Substantia nigra (tissue), 51 donors: ENCODE measurements at places on chromosomes 4 and X.

GRCh38 chr4:114393295-114394038, 205.1 kb upstream of the UGT8 start:
- DNase-seq = no peak

DNA sequence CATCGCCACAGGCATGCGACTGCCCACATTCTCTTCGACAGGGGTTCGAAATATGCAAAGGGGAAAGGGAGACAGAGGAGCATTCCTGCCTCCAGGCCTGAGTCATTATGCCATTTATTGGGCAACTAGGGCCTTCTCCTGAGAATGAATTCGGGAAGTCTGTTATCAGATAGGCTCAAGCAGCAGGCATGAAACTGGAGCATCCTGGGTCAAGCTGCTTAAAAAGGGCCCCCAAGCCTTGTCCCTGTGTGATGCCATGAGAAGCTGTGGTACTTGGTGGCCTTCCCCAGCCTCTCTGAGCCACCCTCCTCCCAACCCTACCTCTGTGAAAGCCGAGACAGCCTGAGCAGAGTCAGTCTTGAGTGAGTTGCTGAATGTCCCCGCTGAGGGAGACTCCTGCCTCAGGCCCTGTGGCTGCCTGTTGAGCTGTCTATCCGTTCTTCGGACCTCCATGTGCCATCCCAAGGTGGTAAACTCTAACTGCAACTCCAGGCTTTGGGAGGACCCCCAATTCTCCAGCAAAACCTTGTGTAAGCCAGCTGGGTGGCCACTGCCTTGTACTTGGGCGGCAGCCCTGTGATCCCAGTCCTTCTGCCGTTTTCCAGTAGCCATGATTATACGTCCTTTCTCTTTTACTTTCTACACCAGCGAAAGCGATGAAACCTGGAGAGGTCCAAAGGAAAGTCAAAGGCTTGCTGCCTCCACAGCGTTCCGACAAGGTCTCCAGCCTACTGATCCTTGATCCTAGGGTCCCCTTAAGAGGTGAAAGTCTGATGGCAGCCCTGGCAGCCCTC, 37.7 kb downstream of the NBDY start:
- DNase-seq = no peak

DNA sequence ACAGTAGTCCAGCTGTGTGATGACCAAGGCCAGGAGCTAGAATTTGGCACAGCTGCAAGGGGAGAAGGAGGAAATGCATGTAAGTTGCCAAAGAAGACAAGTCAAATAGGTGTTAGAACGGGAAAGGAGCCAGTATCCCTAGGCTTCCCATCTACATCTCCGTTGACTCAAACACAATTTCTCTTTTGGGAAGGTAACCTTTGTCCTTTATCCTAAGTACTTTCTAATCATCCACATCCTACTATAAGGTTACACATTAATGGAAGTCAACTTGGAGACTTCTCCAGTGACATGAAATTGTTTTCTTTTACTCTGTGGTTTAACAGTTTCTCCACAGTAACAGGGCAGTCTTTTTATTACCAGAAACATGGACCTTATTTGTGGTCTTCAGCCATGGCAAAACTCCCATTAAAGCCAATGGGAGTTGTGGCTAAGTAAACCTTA, 620.0 kb downstream of the ANKRD50 start:
- DNase-seq = no peak

DNA sequence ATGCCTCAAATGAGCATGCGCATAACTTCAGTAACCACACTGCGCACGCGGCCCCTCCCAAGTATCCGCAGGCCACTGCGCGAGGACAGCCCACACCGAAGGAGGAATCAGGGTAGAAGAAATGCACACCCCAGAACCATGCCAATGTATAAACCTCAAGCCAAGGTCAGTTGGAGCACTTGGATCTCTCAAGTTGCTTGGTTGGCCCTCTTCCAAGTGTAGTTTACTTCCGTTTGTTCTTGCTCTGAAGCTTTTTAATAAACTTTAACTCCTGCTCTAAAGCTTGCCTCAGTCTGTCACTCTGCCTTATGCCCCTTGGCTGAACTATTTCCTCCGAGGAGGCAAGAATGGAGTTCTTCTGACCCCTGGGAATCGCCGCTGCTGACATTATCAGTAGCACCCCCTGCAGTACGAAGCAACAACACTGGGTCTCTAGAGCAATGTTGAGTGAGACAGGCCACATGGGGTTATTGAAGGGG, 22.0 kb upstream of the SPINK2 start:
- DNase-seq = no peak

GRCh38 chr4:74284053-74284452, 24.2 kb upstream of the EPGN start:
- DNase-seq = no peak

GRCh38 chr4:10403633-10404445, 53.4 kb downstream of the ZNF518B start:
- DNase-seq = no peak

DNA sequence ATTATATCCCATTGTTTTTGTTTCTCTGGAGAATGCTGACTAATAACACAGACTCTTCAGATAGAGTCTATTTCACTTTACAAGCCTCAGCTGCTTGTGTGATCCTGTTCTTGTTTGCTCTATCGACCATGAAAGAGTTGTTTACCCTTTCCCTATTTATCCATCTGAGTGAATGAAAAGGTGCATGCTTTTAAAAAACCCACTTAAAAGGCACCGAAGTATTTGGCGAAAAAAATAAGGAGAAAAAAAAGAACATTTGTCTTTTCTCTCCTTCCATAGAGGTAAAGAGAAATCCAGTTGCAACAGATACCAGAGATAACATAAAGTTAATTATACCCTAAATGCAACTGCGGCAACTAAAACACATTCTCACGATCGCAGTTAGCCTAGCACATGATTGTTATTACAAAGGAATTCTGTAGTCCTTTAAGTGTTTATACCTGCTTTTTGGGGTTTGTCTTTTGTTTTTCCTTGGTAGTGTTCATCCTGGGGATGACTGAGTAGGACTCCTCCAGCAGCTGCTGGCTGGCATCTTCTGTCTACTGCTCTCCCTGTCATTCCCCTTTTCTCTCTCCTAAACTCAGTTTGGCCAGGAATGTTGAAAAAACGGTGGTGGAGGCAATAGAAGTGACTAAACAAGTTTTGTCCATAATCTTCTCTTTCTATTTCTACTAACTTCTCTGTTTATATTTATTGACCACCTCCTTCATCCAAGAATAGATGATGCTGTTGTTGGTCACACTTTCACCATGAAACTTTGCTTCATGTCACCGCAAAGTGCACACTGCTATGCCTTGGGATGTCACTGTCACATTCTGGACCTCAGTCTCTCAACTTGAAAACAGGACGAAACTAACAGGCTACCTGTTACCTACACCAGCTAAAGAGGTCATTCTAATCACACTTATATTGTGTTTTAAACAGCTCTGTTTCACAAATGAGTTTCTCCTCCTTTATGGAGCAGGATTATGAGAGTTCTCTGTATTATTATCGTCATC, 41.9 kb upstream of the FRAS1 start:
- no peak for DNase-seq

GRCh38 chrX:45956191-45956870, 588.9 kb downstream of the ZNF674 start:
- no peak for DNase-seq

DNA sequence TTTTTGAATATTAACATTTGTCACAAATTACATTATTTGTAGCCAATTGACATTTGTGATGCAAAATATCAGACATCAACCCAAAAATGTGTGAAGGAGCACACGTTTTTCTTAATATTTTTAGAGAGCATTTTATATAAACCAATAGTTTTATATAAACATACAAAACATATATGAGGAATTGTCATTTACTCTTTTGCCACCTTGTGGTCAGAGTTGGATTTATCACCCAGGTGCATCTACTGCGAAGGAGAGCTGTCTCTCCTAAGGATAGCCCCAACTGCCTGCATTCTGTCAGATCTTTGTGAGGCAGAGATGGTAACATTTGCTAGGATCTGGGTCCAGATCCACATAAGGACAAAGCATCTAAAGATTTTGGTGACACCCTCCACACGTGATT, 2.5 kb upstream of the USP27X start:
- no peak for DNase-seq

DNA sequence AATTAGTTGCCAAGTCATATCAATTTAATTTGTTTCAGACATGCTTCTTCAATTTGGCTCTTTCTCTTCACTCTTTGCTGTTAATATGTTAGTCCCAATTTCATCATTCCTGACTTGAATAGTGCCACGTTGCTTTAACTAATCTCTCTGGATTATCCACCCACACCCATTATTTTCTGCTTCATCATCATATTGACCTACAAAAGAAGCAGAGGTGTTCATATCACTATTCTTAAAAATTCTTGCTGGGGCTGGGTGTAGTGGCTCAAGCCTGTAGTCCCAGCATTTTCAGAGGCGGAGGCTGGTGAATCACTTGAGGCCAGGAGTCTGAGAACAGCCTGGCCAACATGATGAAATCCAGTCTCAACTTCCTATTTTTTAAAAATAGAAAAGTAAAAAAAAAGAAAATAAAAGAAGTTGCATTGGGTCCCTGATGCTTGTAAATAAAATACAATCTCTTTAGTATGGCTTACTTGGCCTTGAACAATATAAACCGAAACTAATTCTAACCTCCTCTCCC, 65.7 kb upstream of the KCNIP4 start:
- no peak for DNase-seq

- DNase-seq = no peak
Observed at GRCh38 chrX:1584237-1585011, 7.0 kb upstream of the AKAP17A start.

- DNase-seq = no peak
Observed at GRCh38 chr4:156733582-156733981, 238.0 kb downstream of the PDGFC start.

DNA sequence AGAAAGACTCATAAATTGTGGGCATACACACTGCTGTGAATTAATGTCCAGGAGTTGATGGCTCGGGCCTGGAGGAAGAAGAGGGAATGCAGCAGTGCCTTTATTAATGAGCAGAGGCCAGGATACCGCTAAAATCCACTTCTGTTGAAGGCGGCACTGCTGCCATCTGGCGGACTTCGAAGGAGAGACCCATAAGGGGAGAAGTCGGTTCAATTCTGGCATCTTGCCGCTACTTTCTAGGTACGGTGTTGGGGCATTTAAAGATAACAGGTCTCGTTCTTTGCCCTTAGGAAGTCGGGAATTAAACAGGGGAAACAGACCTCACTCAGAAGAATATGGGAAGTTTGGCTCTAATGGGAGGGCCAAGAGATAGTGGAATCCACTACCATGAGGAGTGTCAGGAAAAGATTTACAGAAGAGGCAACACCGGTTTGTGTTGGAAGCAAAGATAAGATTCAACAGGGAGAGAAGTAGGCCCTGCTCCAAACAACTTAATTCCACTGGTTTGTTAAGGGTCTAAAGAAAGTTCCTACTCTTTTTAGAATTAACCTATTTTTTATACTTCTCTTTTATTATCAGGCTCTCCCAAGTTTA, 133.6 kb upstream of the GIMD1 start:
- no peak for DNase-seq
